ENCODE measurements at places on chromosomes 3 and 15.

DNA sequence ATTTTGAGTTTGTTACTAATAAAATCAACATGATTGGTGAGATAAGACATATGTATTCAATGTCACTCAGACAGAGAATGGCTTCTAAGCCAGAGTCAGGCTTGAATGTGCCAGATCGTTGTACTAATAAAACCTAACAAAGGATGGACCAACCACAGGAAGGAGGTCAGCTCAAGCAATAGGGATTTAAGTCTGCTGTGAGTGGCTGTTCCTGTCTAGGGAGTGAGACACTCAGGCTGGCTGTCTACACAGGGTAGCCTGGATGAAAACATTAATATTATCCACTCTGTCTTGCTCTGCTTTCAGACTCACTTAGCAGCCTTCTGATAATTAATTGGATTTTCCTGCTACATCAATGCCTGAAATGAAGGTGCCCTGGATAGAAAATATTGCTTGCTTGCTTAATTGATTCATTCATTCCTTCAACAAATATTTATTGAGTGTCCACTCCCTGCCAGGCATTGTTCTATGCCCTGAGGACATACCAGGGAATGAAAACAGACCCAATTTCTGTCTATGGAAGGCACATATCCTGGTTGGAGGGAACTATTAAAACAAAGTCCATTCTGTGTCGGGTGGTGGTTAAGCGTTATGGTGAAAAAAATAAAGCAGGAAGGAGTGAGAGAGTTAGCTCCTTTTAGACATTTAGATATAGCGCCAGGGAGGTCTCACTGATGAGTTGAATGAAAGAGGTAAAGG lies 239.4 kb downstream of the CHST2 start:
- no peak for DNase-seq

- no peak for DNase-seq
These were observed 56.3 kb downstream of the ABI3BP start for GRCh38 chr3:100936931-100937330.

DNA sequence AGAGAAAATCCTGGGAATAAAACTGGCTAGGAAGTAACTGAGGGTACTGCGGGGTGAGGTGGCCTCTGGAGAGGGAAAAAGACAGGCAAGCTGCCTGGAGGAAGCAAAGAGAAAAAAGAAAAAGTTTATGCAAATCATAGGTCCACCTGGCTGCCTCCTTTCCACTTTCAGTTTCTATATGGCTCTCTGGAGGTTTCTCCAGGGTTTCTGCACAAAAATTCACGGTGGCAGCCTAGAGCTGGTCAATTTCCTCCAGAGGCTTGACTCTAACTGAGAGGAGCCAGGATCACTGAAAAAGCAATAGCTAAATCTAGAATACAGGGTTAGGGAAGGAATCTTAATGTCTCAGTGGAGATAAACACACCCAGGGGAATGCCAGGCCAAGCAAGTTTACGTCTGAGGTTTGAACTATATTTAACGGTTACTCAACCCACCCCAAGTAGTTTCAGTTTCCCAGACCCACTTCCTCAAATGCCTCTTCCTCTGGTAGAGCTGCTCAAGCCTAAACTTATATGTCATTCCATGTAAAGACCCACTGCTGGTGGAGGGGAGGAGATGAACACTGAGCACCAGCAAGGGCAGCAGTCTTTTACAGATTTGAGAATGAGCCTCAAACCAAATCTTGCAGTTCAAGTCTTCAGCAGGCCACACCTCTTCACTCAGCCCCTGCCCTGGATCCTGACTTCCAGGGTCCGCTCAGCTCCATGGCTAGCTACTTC lies 5.7 kb downstream of the LYSMD2 start:
- DNase-seq, result no peak

DNA sequence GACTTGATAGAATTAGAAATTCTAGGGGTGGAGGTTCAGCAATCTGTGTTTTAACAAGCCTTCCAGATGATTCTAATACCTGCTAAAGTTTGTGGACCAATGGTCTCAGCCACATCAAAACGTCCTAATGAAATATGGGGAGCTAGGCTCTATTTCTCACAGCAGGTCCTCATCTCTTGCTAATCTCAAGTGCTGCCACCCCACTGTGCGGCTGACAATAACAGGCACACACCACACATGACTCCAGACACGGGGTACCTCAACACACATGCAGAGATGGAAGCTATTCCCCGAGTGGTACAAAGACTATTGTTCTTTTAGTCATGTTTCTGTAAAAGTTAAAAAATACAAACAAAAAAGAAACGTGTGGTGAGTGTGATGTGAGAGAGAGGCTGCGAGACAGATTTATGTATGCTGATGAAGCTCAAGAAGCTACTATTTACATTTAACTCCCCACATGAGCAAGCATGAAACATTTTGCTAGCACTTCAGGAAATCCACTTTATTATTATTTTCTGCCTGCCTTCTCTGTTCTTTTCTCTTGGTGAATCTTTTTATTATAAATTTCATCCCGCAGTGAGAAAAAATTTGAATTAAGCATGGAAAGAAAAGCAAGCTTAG lies 405.6 kb downstream of the MAGI1 start:
- no peak for DNase-seq

DNA sequence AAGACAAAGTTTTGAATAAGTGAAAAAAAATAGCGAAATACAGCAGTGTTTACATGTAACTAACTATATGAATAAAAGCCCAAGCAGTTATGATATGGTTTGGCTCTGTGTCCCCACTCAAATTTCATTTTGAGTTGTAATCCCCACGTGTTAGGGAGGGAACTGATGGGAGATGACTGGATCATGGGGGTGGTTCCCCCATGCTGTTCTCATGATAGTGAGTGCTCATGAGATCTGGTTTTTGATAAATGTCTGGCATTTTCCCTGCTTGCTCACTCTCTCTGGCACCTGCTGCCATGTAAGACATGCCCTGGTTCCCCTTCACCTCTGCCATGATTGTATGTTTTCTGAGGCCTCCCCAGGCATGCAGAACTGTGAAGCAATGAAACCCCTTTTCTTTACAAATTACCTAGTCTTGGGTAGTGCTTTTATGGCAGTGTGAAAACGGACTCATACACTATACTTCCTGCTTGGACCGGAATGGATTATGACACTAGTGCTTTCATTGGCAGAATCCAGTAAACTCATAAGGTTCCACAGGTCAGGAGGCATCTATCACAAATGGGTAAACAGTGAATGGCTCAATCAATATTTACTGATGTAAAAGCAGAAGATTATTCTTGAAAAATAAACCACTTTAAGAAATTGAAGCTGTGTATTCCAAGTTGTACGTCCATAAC lies 192.1 kb downstream of the CBLB start:
- no peak for DNase-seq
